ENCODE measurements at places on chromosomes 12 and 14.

DNA sequence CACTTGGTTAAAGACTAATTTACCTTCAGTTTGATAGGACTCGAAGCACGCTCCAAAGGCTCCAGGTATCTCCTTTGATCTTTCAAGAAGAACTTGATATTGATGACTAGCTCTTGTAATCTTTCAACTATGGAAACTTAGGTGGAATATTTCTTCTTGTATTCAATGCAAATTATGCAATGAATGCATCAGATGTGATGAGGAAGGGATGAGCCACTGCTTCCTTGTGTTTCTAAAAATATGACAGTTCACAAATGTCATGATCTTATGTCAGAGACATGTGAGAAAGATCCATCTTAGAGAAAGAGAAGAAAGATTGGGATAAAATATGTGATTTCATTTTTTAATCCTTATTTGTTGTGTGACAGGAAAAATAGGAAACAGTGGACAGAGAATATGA is 9.9 kb downstream of the RNASE9 start:
- DNase-seq, result no peak

DNA sequence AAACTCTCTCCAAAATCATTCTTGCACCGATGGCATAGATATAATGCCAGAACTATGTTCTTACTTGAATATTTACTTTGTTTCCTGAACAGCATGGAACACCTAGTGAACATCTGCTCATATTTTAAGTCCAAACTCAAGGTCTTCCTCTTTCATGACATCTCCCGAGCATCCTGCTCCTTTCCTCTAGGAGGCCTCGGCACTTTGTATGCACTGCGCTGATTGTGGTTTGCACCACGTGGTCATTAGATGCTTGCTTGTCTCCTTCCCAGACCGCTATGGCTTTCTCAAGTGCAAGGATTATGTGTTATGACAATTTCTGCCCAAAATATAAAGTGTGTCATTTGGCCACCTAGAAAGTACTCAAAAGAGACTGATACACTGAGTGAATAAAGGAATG is 912.0 kb downstream of the GALC start:
- DNase-seq, result no peak

DNA sequence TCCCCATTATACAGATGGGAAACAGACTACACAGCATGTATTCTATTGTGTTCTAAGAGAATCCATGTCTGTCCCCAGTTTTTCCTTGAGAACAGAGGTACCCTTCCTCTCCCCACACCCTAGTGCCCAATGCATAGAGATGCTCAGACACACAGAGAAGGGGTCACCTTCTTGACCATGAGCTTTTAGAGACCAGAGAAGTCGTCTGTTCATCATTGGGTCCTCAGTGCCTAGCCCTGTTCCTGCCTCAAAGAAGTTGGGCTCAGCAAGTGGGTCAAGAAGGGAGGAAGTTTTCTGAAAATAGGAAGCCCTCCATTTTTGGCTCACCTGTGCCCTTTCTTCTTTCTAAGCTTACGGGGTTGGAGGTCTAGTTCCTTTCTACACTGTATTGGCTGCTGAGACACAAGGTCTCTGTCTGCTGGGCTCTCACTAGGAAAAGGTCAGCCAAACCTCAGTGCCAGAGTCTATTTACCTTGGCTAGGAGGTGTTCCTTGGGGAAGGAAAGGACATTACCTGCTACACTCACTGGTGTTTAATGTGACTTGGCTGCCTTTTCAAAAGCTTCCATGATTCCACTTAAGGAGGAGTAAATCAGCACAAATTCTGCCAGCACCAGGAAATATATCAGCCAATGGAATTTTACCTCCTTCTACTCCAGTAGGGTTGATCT is 198.5 kb upstream of the PWP1 start:
- no peak for DNase-seq

DNA sequence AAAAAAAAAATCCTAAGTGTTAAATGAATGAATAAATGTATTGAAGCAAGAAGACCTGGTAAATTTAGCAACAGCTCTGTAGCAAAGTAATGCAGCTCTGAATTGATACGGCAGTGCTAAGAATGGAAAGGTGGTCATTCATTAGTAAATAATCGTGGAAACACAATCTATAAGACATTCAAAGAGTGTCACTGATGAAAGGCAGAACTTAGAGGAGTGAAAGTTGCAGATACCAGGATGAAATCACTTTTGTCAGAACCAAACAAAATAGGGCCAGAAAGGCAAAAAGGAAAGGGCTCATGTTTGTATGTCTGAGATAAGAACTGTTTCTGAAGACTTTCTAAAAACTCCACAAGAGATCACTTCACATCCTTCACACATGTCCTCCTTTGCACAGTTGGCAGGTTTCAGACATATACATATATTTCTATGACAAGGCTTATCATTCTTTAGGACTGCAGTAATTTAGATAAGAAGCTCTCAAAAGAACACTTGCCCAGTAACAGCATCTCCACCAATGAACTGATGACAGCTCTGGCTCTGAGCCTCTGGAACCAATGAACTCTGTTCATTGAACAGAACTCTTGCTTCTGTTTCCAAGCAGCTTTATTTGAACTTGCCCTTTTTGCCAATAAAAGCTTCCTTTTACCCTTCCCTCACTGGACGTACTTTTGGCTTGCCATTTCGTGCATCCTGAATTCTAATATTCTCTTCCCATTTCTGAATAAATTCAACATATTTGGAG is 4.2 kb upstream of the LRR1 start:
- DNase-seq, result no peak

- DNase-seq, result no peak
These were observed 5.4 kb downstream of the C12orf75 start for GRCh38 chr12:105335856-105336255.
